SK-N-DZ (cell line): ENCODE measurements at places on chromosomes 4 and X.

DNA sequence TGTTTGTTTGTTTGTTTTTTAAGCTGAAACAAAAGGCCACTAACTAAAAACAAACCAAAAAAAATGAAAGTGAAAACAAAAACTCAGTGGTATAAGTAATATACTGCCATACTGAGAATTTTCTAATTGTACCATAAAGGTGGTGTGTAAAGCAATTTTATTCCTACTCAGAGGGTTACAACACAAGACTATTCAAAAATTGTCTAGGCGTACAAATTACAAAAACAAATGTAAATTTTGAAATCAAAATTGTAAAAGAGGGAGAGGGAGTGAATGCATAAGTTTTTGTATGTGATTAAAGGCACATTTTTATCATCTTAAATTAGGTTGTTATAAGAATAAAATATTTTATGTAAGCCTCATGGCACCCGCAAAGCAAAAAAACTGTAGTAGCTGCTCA is 232.6 kb downstream of the STK32B start:
- no peak for DNase-seq

- peak; percentile 51 for DNase-seq
These were observed 149.9 kb downstream of the CHIC2 start for GRCh38 chr4:53914313-53915016.

- no peak for DNase-seq
These were observed 22.4 kb upstream of the STIM2 start for GRCh38 chr4:26837993-26838842.

DNA sequence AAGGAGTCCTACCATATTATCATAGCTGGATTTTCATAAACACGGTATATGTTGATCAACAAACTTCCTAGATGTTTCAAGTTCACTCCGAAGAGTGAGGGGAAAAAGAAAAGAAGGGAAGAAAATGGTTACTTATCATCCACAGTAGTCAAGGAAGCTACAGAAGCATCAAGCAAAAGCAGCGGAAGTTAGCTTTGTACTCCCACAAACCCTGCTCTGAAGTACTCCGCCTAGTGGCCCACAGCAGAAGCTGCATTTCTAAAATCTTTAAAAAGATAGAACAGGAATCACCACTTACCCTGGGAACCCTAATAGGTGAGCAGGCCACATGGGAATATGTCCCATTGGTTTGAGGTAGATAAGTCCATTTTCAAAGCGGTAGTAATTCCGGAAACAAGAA is 28.5 kb upstream of the FRG1 start:
- DNase-seq, result no peak

DNA sequence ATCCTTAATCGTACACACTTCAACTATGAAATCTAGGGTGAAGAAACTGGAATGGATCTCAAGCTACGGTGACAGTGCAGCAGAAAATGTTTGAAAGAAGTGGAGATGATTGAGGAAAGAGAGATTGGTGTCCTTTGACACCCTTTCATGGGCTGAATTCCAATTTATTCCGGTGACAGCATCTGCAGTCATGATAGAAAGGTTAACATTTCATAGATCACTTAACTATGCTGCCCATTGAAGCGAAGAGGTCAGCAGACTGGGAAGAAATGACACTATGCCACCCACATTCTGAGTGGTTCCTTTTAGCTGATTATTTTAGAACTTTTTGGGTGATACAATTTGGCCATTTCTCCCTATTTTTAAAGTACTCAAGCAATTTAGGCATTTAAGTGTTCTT is 82.3 kb downstream of the DNAAF6 start:
- no peak for DNase-seq

DNA sequence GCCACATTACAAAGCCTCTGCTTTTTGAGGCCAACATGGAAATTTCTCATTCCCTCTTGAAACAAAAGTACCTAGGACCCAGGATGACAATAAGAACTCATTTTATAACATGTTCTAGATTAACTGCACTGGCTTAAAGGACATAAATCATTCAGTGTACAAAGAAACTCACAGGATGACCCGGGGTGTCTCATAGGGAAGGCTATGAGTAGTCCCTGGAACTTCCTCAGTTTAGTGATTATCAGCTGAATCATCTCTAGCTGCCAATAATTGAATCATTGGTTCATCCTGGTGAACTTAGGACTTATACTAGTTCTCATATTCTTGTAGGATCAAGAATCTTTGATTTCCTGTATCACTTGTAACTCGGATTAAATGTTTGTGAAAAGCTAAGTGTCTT is 95.8 kb upstream of the WDR1 start:
- DNase-seq, result no peak

- no peak for DNase-seq
These were observed 23.2 kb upstream of the FAM90A26 start for GRCh38 chr4:9146967-9147366.

GRCh38 chr4:71765821-71766383 is 18.0 kb downstream of the GC start:
- no peak for DNase-seq

- DNase-seq, result no peak
These were observed 138.7 kb upstream of the POF1B start for GRCh38 chrX:85517994-85518718.

- DNase-seq, result no peak
These were observed 100.1 kb upstream of the NAP1L5 start for GRCh38 chr4:88797725-88798124.

GRCh38 chrX:8879750-8880149 is 78.6 kb upstream of the FAM9A start:
- no peak for DNase-seq

DNA sequence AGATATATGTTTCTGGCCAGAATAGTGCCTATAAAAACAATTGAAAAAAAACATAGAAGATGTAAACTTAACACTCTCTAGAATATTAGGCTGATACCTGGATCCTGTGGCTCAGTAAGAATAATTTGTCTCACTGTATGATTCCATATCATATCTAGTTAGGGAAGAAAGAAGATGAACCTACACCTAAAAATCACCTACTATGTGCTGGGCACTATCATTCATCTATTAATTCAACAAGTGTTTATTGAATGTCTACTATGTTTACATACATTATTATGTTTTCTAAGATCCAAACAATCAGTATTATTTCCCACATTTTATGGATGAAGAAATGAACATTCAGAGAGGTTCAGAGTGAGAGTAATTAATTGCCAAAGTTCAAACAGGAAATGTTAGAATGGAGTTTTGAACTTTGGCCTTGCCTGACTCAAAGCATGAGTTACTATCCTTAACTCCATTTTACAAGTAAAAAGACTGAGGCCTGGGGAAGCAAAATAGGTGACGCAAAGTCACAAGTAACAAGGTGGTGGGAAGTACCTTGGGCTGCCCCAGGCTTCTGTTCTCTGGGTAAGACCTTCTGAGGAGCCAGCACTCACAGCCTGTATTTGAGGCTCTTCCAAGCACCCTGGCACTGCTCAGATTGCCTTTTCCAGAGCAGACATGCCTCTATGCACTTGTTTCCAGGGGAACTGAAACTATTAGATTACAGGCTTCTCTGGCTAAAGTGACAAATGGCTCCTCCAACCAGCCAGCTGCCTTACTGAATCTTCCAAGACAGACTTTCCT is 111.1 kb upstream of the ACSL4 start:
- peak; percentile 40 for DNase-seq

GRCh38 chr4:27643101-27643500 is 782.5 kb downstream of the STIM2 start:
- DNase-seq, result no peak

- DNase-seq, result no peak
These were observed 22.2 kb downstream of the SMPX start for GRCh38 chrX:21735768-21736127.

DNA sequence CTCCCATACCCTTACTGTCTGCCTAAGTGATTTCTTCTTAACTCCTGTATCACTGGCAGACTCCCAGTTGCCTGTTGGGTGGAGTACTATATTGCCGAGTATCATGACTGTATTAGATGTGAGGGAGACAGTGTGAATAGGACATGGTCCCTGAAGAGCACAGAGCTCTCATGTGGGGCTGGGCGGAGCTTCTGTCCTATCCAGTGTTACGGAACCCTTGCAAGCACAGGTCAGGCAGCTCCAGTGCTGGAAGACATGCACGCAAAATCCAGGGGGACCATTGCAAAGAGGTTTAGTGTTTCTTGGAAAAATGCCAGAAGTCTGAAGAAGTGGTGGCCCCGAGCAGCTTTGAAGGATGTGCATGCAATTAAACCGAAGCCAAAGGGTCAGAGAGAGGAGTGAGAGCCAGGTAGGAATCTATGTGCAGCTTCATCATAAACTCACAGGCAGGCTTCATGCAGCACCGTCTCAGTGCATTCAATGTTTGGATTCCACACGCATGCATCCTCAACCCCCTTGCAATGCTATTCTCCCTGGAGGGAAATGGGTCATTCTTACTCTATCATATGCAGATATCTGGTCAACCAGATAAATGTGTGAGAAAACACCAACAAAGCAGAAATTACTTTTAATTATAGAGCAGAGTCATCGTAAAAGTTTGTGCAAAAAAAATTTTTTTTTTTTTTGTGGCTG is 49.7 kb upstream of the DHRSX start:
- peak; percentile 41 for DNase-seq

GRCh38 chrX:13697455-13697854 is 8.5 kb downstream of the RAB9A start:
- no peak for DNase-seq

DNA sequence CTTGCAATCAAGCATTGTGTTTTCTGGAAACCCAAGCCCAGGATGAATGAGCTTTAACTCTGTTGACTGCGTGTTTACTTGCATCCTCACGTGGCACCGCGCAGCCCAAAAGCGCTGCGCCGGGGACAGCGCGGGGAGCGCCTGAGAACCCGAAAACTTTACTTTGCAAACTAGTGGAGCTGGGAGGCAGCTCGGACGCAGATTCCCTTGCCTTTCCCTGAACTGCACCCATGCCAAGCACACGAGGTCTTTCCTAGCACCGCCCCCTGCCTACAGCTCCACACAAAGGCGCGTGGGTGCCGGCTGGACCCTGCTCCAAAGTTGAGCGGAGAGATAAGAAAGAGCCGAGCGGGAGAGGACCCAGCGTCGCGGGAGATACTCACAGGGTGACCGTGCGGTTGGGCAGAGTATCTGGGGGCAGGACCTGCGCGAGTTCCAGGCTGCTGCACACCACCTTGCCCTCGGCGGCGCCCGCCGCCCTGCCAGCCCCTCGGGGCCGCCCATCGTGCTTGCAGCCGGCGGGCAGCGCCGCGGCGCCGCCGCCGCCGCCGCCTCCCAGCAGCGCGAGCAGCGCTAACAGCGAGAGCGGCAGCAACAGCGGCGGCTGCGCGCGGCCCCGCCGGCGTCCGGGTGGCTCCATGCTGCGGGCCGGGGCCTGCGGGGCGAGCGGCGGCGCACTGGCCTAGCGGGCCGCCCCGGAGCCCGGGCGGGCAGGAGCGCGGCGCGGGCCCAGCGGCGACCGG is 550 bp downstream of the ADGRA3 start:
- peak; percentile 82 for DNase-seq

DNA sequence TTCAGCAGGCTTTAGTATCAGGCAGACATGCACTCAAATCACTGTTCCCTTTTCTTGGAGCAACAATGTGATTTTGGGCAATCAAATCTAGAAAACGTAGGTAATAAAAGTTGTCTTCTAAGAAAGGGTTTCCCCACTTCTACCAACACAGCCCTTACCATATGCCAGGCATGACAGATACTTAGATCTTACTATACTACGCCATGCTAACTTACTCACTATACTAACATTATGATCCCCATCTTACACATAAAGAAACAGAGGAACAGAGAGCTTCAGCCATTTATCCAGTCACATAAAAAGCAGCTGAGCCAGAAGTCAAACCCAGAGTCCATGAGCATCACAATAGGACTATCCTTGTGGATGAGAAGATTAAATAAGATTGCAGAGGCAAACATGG is 9.2 kb downstream of the TXK start:
- no peak for DNase-seq

DNA sequence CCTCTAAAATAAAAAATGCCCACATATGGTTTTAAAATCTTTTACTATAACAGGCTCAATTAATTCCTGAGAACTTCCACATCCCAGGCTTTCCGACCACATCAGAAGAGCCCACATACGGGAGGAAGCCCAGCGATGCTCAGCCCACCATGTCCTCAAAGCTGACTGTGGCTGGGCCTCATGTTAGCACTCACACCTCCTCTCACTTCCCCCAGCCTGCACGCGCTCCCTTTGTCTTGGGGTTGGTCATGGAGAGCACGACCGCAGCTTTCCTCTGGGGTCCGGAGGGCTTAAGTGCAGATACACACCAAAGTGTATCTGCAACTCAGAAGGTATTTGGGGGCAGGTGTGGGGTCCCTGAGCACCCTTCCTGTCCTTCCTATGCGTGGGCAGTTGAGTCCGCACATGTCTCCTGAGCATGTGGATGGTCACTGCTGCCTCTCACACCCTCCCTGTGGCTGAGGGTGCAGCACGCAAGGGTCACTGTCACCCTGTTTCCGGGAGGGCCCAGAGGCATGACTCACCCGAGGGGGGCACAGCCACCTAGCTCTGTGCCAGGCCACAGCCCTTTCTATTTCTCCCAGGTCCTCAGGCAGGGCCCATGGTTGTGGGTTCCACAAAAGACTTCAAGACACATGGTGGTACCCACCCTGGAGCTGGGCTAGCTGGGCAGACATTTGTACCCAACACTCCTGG is 21.2 kb downstream of the WDR1 start:
- DNase-seq, result no peak

GRCh38 chr4:39657465-39657864 is 18.8 kb upstream of the SMIM14 start:
- DNase-seq, result no peak

- no peak for DNase-seq
These were observed 28.3 kb downstream of the NBDY start for GRCh38 chrX:56757327-56757726.

- DNase-seq, result no peak
These were observed 2614.2 kb downstream of the PCDH7 start for GRCh38 chr4:33334416-33334815.

GRCh38 chrX:29547877-29548276 is 667.5 kb upstream of the MAGEB2 start:
- DNase-seq, result no peak

DNA sequence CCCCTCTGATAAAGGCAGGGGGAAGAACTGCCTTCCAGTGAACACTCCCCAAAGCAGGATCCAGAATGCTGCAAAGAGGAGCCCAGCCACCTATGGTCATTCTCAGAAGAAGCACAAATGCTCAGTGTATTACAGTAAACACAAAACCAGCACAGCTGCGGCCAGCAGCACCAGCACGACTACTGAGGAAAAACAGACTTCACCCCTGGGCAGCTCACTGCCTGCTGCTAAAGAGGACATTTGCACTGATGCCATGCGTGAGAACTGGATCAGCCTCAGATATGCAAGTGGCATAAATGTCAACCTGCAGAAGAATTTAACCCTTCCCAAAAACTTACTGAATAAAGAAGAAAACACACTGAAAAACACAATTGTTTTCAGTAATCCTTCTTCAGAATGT is 80.2 kb upstream of the TLR2 start:
- DNase-seq, result no peak
